ENCODE measurements at places on chromosomes 2 and 18. TPM values are rescaled to one million over a fixed set of nuclear protein-coding genes. Genes with fewer than 3 reads are reported as not detected.

DNA sequence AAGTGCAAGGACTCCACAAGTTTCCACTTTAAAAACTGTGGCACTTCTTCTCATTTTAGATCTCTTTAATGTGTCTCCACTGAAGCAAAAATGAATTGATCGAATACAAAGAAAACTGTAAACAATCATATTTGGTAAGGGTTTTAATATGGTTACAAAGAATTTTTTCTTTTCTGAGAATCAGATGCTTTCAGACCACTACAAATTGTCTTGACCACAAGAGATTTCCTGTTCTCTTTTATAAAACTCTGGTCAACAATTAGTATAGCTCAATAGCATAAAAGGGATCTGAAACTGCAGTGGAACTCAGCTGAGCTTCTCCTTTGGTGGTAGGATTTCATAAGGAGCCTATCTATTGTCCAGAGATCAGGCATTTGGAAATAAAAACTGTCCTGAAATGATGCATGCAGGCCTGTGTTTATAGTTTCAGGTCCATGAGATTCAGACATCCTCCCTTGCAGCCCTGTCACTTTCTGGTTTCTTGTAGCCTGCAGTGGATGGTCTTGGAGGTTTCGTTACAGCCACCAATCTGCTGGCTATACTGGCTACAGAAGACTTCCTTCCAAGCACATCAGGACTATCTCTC, 120.0 kb downstream of the DOCK10 start:
- no peak for DNase-seq
- H3K4me3 ChIP-seq, result no peak overlapping the region
- no peak overlapping the region for H3K27ac ChIP-seq
- no peaks in the 10 kb centered on the region for H3K27me3 ChIP-seq
- H3K36me3 ChIP-seq, result no peaks in the 10 kb centered on the region

Gene TGOLN2
- total RNA-seq, result 81.0 TPM

Gene GREB1L
- 2.1 TPM for total RNA-seq

DNA sequence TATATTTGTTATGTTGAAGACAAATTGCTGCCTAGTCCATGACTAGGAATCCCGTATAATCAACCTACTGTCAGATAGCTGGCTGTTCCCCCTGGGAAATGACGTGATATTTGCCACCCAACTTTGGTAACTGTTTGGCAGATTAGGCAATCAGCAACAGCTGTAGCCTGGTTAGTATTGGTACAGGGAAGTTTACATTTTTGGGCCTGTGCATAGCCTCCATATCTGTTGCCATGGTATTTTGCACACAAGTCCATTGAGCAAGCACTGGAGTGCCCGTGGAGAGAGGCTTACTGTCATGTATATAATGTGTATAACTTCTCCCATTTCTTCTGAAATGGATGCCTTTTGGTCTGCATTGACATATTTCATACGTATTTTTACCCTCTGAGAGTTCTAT, 27.7 kb downstream of the BIRC6 start:
- H3K36me3 ChIP-seq, result no peaks in the 10 kb centered on the region
- H3K4me1 ChIP-seq, result peaks cover 2% of the 10 kb centered on the region
- H3K4me3 ChIP-seq, result no peak overlapping the region
- no peaks in the 10 kb centered on the region for H3K27me3 ChIP-seq

- no peak for DNase-seq
- H3K36me3 ChIP-seq, result no peaks in the 10 kb centered on the region
- no peaks in the 10 kb centered on the region for H3K27me3 ChIP-seq
- no peaks in the 10 kb centered on the region for H3K4me1 ChIP-seq
- H3K27ac ChIP-seq, result no peak overlapping the region
- H3K4me3 ChIP-seq, result no peak overlapping the region
Measured at GRCh38 chr18:78778651-78779050, 201.0 kb upstream of the SALL3 start.

DNA sequence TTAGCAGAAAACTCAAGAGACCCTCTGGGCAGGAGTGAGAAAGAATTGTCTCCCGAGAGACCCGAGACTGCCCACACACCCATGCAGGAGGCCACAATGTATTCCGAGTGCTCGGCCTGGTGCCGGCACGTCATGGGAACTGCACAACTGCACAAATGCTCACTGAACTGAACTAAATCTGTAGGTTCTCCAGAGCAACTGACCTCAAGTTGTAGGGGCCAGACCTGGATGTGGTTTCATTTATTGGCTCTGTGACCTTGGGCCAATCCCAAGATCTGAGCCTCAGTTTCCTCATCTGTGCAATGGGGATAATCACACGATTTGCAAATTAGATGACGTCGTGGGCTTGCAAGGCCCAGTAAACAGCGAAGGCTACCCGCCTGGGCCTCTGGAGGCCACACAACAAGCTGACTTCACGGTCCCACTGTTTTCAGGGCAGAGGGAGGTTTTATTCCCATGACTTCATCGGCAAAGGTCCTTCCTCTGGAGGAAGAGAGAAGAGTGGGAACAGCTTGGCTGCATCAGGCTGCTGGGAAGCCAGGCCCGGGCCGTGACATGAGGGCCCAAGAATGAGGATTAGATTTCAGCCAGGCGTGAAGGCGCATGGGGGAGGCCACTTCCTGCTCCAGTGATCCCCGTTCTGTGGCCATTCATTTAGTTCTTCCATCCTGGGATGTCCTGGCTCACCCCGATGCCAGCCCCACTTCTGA, 3.6 kb upstream of the ERFE start:
- peak overlapping the region; percentile 21 for H3K27ac ChIP-seq
- H3K4me1 ChIP-seq, result no peaks in the 10 kb centered on the region
- DNase-seq, result no peak
- H3K36me3 ChIP-seq, result no peaks in the 10 kb centered on the region

Gene NCKAP1
- 178 TPM for total RNA-seq

DNA sequence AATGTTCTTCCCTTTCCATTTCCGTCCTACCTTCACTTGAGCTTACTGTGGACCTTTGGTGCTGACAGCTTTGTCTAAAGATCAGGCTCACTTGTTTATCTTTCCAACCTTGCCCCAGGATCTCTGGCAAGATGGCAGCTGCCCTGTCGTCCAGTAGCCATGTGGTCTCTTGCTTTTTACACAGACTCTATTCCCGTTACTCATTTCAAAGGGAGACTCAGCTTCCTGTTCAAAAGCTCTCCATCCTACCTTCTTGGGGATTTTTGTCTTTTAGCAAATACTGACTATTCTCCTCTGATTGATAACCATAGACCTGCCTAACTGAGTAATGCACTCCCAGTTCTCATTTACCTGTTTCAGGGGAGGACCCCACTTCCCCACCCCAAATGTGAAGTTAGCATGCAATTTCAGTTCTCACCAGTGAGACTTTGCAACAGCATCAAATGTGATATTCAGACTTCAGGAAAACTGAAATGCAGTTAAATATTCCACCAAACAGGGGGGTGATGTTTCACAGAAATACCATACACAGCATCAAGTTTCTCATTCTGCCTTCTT, 184.4 kb downstream of the MYO3B start:
- no peaks in the 10 kb centered on the region for H3K27me3 ChIP-seq
- no peaks in the 10 kb centered on the region for H3K36me3 ChIP-seq
- DNase-seq, result no peak
- no peak overlapping the region for H3K27ac ChIP-seq
- no peaks in the 10 kb centered on the region for H3K4me1 ChIP-seq
